ENCODE measurements at places on chromosomes 1 and 21.

DNA sequence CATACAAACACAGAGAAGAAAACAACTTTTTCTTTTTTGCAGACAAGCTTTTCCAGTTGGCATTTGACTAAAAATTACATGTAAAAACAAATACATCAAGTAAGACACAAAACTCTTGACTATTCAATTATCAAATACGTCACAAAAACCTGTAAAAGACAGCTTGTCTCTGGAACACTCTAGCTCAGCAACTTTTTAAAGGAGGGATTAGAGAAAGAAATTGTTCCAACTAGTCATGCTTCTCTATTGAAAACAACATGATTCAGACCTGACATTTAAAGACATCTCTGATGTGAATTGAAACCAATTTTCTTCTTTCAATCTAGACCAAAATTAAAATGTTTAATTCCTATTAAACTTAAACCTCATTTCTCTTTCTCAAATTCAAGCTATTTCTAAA is 30.3 kb downstream of the SMYD3 start:
- no peak for DNase-seq

GRCh38 chr1:156465747-156466365 is 34.7 kb downstream of the MEF2D start:
- DNase-seq, result no peak

- DNase-seq, result no peak
Observed at GRCh38 chr1:214503553-214503952, 47.8 kb downstream of the PTPN14 start.

DNA sequence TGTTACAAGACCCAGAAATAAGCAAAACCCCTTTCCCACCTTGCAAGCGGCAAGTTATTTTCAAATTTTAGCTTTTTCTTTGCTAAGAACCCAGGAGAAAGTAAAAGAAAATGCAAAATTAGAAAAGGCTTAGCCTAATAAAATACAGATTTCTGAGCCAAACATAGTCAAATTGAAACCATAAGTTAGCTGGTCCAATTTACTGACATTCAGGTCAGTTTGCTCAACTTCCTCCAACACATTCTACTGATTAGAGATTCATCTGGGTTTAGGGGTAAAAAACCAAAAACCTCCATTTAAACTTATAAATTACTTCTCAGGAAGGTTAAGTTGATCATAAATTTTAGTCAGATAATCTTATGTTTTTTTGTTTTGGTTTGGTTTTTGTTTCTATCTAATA is 701.8 kb upstream of the CXADR start:
- DNase-seq, result no peak

GRCh38 chr1:23531562-23532094 is 595 bp upstream of the E2F2 start:
- no peak for DNase-seq
